Chondrocyte (in vitro differentiated cells): ENCODE measurements at places on chromosomes 7 and 10. TPM values are rescaled to one million over a fixed set of nuclear protein-coding genes. Genes with fewer than 3 reads are reported as not detected.

GRCh38 chr7:45000093-45001032 lies at the start of gene CCM2:
Gene CCM2 (plus strand): TSS chr7:45000201. CDS start chr7:45000334, 133 bp downstream.
- no peak for DNase-seq
- peak within 1 kb of the TSS; percentile 90 for H3K4me3 ChIP-seq
- peak within 1 kb of the TSS; percentile 95 for H3K27ac ChIP-seq
- H3K4me1 ChIP-seq = peaks cover 16% of the 10 kb centered on the region

Gene NFE2L3
- 0.17 to 0.79 TPM (median 0.52 TPM) in 3 replicates for total RNA-seq

Gene ABCB1
- total RNA-seq = not detected in 3 replicates

Gene FKBP9
- total RNA-seq = 234 to 355 TPM (median 335 TPM) in 3 replicates

DNA sequence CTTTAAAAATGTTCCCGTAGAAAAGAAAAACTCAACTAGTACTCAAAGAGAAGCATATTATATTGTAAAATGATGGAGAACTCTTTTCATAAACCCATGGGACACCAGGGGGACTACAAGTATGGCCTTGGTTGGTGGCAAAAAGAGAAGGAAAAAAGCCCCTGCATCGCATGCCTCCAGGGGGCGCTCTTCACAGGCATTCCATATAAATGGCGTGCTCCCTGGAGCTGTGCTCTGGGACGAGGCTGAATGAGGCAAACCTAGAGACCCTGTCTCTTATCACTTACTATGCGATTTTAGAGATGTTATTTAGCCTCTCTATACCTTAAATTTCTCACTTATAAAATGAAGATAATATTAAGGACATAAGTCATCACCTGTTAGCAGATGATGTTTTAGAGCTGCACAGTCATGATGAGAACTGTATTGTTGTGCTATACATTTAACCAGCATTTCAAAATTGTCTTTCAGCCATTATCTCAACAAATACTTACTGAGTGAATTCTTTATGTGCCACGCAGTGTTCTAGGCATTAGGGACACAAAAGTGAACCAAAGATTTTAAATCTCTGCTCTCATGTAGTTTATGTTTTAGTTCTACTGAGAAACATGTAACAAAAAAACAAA lies 105.8 kb downstream of the ARHGAP21 start:
- H3K4me3 ChIP-seq = no peak overlapping the region
- DNase-seq = no peak
- peaks cover 12% of the 10 kb centered on the region for H3K4me1 ChIP-seq
- peaks cover 20% of the 10 kb centered on the region for H3K36me3 ChIP-seq
- no peaks in the 10 kb centered on the region for H3K27me3 ChIP-seq
- H3K27ac ChIP-seq = no peak overlapping the region

Gene CPA1
- 0.20 TPM in 1 of 3 replicates, not detected in the others for total RNA-seq

DNA sequence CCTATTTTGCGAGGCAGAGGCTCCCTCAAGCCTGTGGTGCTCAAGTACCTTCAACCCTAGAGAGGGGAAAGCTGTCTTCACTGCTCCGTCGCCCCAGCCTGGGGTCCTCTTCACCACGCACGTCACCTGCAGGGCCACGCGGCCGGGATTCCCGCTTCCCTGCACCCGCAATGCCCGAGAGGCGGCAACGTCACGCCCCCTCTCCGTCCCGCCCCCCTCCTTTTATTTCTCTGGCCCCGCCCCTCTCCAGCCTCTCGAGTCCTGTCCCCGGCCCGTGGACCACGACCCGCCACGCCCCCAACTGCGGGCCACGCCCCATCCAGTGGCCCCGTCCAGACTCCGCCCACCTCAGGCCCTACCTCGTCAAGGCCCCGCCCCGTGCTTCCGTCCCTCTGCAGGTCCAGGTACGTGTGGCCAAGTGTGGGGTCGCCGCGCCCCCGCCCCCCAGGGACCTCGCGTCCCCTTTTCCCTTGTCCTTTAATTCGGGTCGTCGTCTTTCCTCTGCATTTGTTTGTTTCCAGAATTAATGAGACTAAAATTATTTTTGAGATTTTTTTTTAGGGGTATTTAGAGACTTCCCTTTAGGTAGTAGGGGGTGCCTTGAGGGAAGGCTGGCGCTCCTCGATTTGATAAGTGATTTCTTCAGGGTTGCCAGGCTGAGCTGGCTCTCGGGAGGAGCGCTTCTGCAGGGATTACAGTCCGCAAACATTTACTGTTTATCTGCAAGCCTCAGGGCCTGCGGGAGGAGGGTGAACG lies 69.8 kb upstream of the BAIAP2L1 start:
- H3K4me1 ChIP-seq = peaks cover 4% of the 10 kb centered on the region
- no peak overlapping the region for H3K27ac ChIP-seq
- H3K36me3 ChIP-seq = no peaks in the 10 kb centered on the region
- H3K27me3 ChIP-seq = peaks cover 38% of the 10 kb centered on the region
- peak overlapping the region; percentile 50 for H3K4me3 ChIP-seq

GRCh38 chr7:42960762-42961161 lies 28.6 kb downstream of the MRPL32 start:
- H3K4me3 ChIP-seq = no peak overlapping the region
- no peaks in the 10 kb centered on the region for H3K4me1 ChIP-seq
- DNase-seq = no peak

DNA sequence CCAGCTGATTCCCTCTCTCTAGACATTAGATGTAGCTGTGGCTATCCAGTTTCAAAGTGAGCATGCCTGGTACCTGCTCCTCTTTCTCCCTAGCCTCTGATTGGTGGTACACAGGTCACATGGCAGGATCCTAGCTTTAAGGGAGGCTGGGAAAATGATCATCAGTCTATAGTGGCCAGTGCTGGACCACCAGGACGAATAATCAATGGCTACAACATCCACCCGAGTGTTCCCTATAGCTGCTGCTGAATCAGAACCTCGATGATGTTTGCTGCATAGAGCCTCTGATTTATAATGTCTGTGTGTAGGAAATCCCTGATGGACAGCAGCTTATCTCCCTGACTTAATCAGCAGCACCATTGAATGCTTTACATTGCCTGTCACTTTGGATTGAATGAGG lies 28.9 kb upstream of the LMTK2 start:
- H3K4me3 ChIP-seq = no peak overlapping the region
- no peak overlapping the region for H3K27ac ChIP-seq
- no peaks in the 10 kb centered on the region for H3K36me3 ChIP-seq
- H3K4me1 ChIP-seq = no peaks in the 10 kb centered on the region

GRCh38 chr7:16431646-16432424 lies 10.5 kb upstream of the CRPPA start:
- no peak overlapping the region for H3K4me3 ChIP-seq
- no peaks in the 10 kb centered on the region for H3K36me3 ChIP-seq
- H3K27me3 ChIP-seq = no peaks in the 10 kb centered on the region
- H3K4me1 ChIP-seq = peaks cover 9% of the 10 kb centered on the region
- no peak for DNase-seq
- H3K27ac ChIP-seq = no peak overlapping the region

- peaks cover 13% of the 10 kb centered on the region for H3K4me1 ChIP-seq
- DNase-seq = no peak
- H3K27me3 ChIP-seq = peaks cover 1% of the 10 kb centered on the region
- no peak overlapping the region for H3K27ac ChIP-seq
Measured at GRCh38 chr10:95397747-95398146, 106.9 kb upstream of the PDLIM1 start.

- H3K27ac ChIP-seq = no peak overlapping the region
- H3K27me3 ChIP-seq = no peaks in the 10 kb centered on the region
- no peak for DNase-seq
Measured at GRCh38 chr10:64617085-64617484, 1095.9 kb downstream of the REEP3 start.

GRCh38 chr10:122725768-122726167 lies 26.1 kb upstream of the C10orf120 start:
- DNase-seq = no peak
- H3K27me3 ChIP-seq = peaks cover 31% of the 10 kb centered on the region
- no peak overlapping the region for H3K27ac ChIP-seq
- no peak overlapping the region for H3K4me3 ChIP-seq

Gene KIF20B
- 6.6 to 10.1 TPM (median 7.2 TPM) in 3 replicates for total RNA-seq

DNA sequence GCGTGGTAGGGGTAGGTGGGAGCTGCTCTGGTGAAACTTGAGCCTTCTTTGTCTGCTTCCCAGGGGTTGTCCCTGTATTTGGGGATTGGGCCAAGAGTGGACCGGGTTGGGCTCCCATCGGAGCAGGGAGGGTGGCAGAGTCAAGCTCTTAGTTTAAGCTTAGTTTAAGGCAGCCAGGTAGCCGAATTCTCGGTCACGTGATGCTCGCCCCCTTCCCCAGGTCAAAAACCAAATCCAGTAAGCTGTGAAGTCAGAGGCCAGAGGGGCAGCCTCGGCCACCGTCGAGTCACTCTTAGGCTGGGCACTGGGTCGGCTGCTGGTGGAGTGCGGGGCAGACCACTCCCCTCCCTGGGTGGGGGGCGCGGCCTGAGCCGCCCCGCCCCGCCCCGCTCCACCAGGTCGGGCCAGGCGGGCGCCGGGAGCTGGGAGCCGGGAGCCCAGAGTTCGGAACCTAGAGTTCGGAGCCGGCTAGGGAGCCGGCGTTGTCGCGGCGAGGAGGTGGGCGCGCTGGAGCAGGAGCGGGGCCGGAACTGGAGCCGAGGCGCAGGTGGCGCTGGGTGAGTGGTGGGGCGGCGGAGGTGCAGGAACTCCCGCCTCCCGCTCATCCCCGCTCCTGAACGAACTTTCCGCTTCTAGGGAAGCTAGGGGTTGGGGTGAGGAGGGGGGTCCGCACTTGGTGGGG lies 2.8 kb upstream of the LZTS2 start:
- H3K36me3 ChIP-seq = peaks cover 1% of the 10 kb centered on the region
- no peaks in the 10 kb centered on the region for H3K27me3 ChIP-seq
- peak overlapping the region; percentile 71 for H3K4me3 ChIP-seq
- H3K27ac ChIP-seq = peak overlapping the region; percentile 91

DNA sequence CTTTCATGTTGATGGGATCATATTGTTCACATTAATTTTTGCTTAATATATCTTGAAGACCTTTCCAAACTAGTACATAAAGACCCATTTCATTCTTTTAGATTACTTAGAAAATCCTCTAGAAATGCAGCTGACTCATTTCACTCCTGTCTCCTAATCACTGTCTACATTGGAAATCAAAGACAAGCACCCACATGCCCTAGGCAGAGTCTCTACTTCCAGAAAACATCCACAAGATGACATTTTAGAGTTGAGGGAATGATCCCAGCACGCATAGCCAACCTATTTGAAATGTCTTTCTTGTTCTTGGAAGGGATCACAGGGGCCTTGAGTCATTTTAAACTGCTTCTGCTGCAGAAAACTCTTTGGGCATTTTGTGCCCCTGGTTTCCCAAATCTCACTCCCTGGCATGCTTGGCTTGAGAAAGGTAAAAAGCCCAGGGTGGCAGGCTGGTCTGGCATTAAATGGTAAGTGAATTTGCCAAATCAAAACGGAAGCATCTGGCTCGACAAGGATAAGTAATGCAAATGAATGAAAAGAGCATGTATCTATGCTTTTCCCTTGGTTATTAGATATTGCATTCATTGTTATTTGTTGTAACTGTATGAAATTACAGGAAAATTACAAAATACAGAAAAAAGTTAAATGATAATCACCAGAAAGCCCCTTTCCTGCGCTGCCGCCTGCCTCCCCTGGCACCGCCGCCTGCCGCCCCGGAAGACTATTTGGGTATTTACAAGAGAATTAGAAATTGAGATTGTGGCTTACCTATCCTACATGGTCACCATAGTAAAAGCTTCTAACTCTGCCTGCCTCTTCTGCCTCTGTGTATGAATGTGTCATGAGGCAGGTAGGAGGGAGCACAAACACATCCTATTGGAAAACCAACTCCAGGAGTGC lies 225.3 kb downstream of the PTEN start:
- peaks cover 8% of the 10 kb centered on the region for H3K27me3 ChIP-seq
- H3K4me1 ChIP-seq = no peaks in the 10 kb centered on the region
- no peak overlapping the region for H3K4me3 ChIP-seq

Gene KIAA1217
- 12.4 to 15.1 TPM (median 13.2 TPM) in 3 replicates for total RNA-seq

- peaks cover 5% of the 10 kb centered on the region for H3K36me3 ChIP-seq
- no peak for DNase-seq
- peak overlapping the region; percentile 82 for H3K27ac ChIP-seq
- H3K27me3 ChIP-seq = no peaks in the 10 kb centered on the region
Measured at GRCh38 chr10:68284062-68285001, 47.5 kb upstream of the HNRNPH3 start.

DNA sequence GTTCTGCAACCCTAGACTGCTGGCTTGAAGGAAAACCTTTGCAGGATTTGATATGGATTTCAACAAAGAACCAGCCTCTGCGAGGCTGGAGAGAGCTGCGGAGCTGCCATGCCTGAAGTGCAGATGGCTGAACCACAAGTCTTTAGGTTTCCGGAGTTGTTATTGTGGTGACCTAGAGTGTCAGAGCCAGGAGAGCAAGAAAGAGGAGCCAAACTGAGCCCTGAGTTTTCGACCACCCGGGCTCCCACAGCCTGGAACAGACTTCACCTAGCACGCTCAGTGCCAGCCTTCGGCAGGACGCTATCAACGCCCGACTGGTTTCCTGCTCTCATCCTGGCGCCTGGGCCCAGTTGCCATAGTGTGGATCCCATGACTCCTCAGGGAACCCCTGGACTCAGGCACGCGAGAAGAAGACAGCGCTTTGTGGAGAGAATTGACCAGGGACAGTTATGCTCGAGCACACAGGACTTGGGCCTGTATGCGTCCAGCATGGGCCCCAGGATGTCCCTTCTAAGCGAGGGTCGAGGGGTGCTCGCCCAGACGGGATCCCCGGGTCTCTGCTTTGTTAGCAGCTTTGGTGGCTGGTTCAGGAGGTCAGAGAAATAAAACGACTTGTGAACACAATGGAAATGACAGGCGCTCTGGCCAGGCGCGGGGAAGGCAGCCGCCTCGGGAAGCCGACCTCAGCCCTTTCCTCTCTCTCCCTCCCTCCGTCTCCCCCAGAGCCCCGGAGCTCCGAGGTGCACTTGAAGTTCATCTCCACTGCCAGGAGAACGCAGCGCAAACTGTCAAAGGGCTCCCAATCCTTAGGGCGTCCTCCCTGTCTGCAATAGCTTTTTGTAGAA lies 1.8 kb upstream of the GAD2 start:
- H3K27me3 ChIP-seq = peaks cover 68% of the 10 kb centered on the region
- peaks cover 22% of the 10 kb centered on the region for H3K4me1 ChIP-seq

- H3K4me1 ChIP-seq = peaks cover 36% of the 10 kb centered on the region
- no peaks in the 10 kb centered on the region for H3K27me3 ChIP-seq
- H3K36me3 ChIP-seq = peaks cover 20% of the 10 kb centered on the region
- H3K27ac ChIP-seq = peak overlapping the region; percentile 36
- no peak for DNase-seq
Measured at GRCh38 chr10:87544721-87545120, 40.0 kb downstream of the MINPP1 start.

GRCh38 chr10:32360884-32361283 lies 13.9 kb upstream of the EPC1 start:
- H3K27ac ChIP-seq = no peak overlapping the region
- H3K27me3 ChIP-seq = no peaks in the 10 kb centered on the region
- no peak overlapping the region for H3K4me3 ChIP-seq
- peaks cover 13% of the 10 kb centered on the region for H3K4me1 ChIP-seq
- peaks cover 7% of the 10 kb centered on the region for H3K36me3 ChIP-seq
- no peak for DNase-seq

- peaks cover 3% of the 10 kb centered on the region for H3K36me3 ChIP-seq
- H3K4me3 ChIP-seq = no peak overlapping the region
- no peaks in the 10 kb centered on the region for H3K27me3 ChIP-seq
- H3K4me1 ChIP-seq = peaks cover 41% of the 10 kb centered on the region
- no peak for DNase-seq
Measured at GRCh38 chr10:124153023-124153826, 59.8 kb upstream of the CHST15 start.

DNA sequence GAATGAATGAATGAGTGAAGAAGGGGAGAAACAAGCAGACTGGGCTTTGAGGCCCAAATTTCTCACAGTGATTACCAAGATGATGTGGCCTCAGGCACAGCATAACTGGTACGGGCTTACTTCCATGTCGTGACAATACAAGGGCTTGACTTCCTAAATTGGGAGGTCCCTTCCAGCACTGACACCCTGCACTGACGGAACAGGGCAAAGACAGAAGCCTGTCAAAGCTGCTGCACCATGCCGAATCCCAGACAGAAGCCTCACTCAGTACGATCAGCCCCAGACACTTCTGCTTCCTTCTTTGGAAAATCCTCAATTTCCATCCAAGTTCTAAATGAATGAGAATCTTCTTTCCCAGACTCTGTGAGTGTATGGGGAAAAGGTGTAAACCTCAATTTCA lies 51.9 kb downstream of the GNA12 start:
- DNase-seq = no peak
- no peaks in the 10 kb centered on the region for H3K27me3 ChIP-seq
- H3K4me1 ChIP-seq = peaks cover 60% of the 10 kb centered on the region
- no peak overlapping the region for H3K27ac ChIP-seq
